SJCRH30 (cell line): ENCODE measurements at places on chromosomes 6 and 20.

- no peaks in the 10 kb centered on the region for H3K36me3 ChIP-seq
- no peak overlapping the region for H3K27ac ChIP-seq
- no peak overlapping the region for H3K4me3 ChIP-seq
- peaks cover 26% of the 10 kb centered on the region for H3K4me1 ChIP-seq
- no peak for DNase-seq
Measured at GRCh38 chr20:57713505-57713903, 3.7 kb upstream of the PMEPA1 start.

DNA sequence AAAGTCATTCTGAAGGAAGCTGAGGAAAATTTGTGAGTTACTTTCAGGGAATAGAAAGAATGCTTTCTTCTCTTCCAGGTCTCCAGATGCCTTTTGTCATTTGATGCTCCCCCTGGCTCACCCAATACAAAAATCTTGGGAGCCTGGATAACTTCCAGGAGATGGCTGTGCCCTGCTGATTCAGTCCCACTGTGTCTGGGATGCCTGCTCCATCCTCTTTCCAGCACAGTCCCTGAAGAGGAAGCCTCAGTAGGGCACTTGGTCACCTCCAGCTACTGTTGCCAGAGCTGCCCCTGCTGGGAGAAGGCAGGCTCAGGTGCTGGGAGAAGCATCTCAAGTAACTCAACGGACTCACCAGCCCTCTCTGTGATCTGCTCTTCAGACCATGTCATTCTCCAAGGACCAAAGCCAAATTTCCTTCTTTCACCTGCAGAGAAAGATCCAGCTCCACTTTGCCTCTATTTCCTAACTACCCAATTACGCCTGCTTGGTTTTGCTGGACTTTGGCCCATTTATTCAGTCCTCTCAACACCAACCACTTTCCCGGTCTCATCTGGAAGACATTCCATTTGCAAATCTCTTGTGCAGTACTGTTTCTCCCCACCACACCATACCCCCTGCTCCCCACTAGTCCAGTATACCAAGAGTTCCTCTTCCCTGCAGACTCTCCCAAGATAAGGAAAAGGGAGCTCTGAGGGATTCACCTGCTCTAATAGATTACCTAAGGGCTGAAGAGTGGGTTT is 53.3 kb downstream of the SLC23A2 start:
- H3K4me1 ChIP-seq, result no peaks in the 10 kb centered on the region
- no peaks in the 10 kb centered on the region for H3K27me3 ChIP-seq
- H3K36me3 ChIP-seq, result 0 out of 2 replicates have a peak, but pooled peaks cover 6% of the 10 kb centered on the region
- DNase-seq, result no peak
- H3K27ac ChIP-seq, result no peak overlapping the region

- H3K27ac ChIP-seq, result no peak overlapping the region
- no peaks in the 10 kb centered on the region for H3K27me3 ChIP-seq
- no peaks in the 10 kb centered on the region for H3K36me3 ChIP-seq
- peaks cover 25% of the 10 kb centered on the region for H3K4me1 ChIP-seq
Measured at GRCh38 chr20:57837208-57838035, 127.6 kb upstream of the PMEPA1 start.

DNA sequence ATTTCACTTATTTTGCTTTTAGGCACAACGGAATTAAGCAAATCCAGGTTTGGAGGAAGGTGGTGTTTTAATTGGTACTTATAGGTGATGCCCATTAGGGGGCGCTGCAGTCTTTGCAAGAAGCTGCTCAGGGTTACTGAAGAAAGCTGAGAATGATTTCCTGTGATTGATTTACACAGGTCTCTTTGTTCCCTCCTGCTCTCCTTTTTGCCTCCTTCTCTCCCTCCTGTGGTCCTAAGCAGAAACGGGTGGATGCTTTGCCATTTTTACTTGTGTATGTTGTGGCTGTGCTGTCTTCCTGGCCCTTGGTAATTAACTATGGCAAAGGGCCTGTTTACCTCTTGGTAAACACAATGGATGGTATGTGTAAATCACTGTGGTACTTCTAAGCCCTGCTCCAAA is 97.8 kb downstream of the ANKS1A start:
- H3K36me3 ChIP-seq, result peaks cover 3% of the 10 kb centered on the region; the same call in 1 of the 2 replicates
- peaks cover 19% of the 10 kb centered on the region for H3K4me1 ChIP-seq

- H3K27ac ChIP-seq, result no peak overlapping the region
- no peak for DNase-seq
- no peaks in the 10 kb centered on the region for H3K4me1 ChIP-seq
- no peak overlapping the region for H3K4me3 ChIP-seq
Measured at GRCh38 chr20:61420056-61420455, 168.0 kb downstream of the CDH4 start.

GRCh38 chr6:137309078-137309762 is 90.0 kb upstream of the IFNGR1 start:
- peak overlapping the region; percentile 37; the same call in 1 of the 2 replicates for H3K27ac ChIP-seq
- no peaks in the 10 kb centered on the region for H3K36me3 ChIP-seq
- no peaks in the 10 kb centered on the region for H3K27me3 ChIP-seq
- DNase-seq, result peak; percentile 82

DNA sequence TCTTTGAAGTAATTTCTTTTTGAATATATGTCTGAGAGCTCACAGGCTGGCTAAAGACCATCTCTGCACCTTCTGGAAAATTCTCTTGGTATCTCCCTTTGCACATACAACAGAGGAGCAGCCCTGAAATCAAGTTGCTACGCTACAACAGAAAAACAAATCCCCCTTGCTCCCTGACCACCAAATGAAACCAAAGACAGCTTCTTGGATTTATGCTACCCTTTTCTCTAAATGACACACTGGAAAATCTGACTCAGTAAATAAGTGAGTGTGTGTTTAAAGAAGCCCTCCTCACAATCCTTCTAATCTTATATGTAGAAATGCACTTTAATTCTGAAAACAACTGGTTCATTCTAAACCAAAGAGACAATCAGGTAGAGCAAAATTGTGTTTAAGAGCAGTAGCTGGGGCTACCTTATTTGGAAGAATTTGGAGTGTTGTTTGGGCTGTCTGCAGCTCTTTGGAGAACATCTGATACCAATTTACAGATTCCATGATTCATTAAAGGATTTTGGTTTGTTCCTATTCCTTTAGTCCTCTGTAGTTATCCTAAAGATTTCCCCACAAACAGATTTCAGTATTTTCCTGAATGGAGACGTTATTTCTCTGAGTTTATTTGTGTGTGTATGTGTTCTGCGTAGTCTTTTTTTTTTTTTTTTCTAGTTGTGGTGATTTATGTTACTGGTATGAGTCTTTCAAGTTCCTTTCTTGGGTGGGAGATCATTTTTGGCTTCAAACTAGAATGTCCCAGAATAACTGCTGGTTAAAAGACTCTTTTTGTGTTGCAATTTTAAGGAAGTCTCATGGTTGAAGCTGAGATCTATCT is 36.4 kb upstream of the UTRN start:
- no peak overlapping the region for H3K27ac ChIP-seq
- H3K36me3 ChIP-seq, result no peaks in the 10 kb centered on the region
- H3K4me1 ChIP-seq, result no peaks in the 10 kb centered on the region
- H3K27me3 ChIP-seq, result no peaks in the 10 kb centered on the region

GRCh38 chr6:168959696-168960095 is 293.9 kb downstream of the THBS2 start:
- H3K4me1 ChIP-seq, result peaks cover 38% of the 10 kb centered on the region
- peak; percentile 29 for DNase-seq
- H3K27me3 ChIP-seq, result no peaks in the 10 kb centered on the region
- H3K27ac ChIP-seq, result no peak overlapping the region
- H3K36me3 ChIP-seq, result no peaks in the 10 kb centered on the region

- no peak overlapping the region for H3K27ac ChIP-seq
- H3K4me3 ChIP-seq, result no peak overlapping the region
- H3K27me3 ChIP-seq, result no peaks in the 10 kb centered on the region
- H3K4me1 ChIP-seq, result no peaks in the 10 kb centered on the region
- no peak for DNase-seq
- H3K36me3 ChIP-seq, result no peaks in the 10 kb centered on the region
Measured at GRCh38 chr6:73690056-73690455, 5.9 kb upstream of the CD109 start.

- peak overlapping the region; percentile 93 for H3K4me3 ChIP-seq
- peak; percentile 74 for DNase-seq
- peak overlapping the region; percentile 99 for H3K27ac ChIP-seq
- peaks cover 61% of the 10 kb centered on the region for H3K36me3 ChIP-seq
- H3K4me1 ChIP-seq, result peaks cover 19% of the 10 kb centered on the region
Measured at GRCh38 chr20:17969278-17969883, 563 bp downstream of the MGME1 start.

- H3K36me3 ChIP-seq, result peaks cover 48% of the 10 kb centered on the region
- H3K27me3 ChIP-seq, result no peaks in the 10 kb centered on the region
- H3K4me3 ChIP-seq, result no peak overlapping the region
- no peaks in the 10 kb centered on the region for H3K4me1 ChIP-seq
- no peak overlapping the region for H3K27ac ChIP-seq
- no peak for DNase-seq
Measured at GRCh38 chr20:37011147-37011546, 59.6 kb upstream of the SAMHD1 start.

DNA sequence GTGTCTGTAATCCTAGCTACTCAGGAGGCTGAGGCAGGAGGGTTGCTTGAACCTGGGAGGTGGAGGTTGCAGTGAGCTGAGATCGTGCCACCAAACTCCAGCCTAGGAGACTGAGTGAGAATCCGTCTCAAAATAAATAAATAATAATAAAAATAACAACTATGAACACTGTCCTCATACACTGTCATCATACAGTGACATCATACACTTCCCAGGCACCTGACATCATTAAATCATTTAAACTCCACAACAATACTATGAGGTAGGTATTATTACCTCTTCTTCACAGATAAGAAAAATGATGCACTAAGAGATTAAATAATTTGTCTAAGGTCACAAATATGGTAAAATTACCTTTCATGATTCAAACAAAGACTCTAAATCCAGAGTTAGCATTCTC is 200.9 kb upstream of the RUNX2 start:
- no peaks in the 10 kb centered on the region for H3K27me3 ChIP-seq
- no peak overlapping the region for H3K27ac ChIP-seq
- DNase-seq, result no peak
- 0 out of 2 replicates have a peak, but pooled peaks cover 6% of the 10 kb centered on the region for H3K4me1 ChIP-seq
- no peaks in the 10 kb centered on the region for H3K36me3 ChIP-seq

- no peak for DNase-seq
- H3K4me1 ChIP-seq, result no peaks in the 10 kb centered on the region
- no peak overlapping the region for H3K4me3 ChIP-seq
- H3K27me3 ChIP-seq, result no peaks in the 10 kb centered on the region
- no peaks in the 10 kb centered on the region for H3K36me3 ChIP-seq
Measured at GRCh38 chr6:92589996-92590395, 829.4 kb downstream of the EPHA7 start.

- H3K4me1 ChIP-seq, result peaks cover 68% of the 10 kb centered on the region
- H3K27ac ChIP-seq, result peak overlapping the region; percentile 86; the same call in 1 of the 2 replicates
- no peak overlapping the region for H3K4me3 ChIP-seq
- DNase-seq, result no peak
- H3K36me3 ChIP-seq, result no peaks in the 10 kb centered on the region; the same call in 1 of the 2 replicates
Measured at GRCh38 chr6:44651604-44652003, 264.1 kb downstream of the CDC5L start.

DNA sequence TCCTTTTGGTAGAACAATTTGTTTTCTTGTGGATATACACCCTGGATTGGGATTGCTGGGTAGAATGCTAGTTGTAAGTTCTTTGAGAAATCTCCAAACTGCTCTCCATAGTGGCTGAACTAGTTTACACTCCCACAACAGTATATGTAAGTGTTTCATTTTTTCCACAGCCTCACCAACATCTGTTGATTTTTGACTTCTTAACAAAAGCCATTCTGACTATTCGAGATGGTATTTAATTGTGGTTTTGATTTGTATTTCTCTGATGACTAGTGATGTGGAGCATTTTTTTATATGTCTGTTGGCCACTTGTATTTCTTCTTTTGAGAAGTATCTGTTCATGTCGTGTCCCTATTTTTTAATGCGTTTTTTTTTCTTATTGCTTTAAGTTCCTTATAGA is 444.1 kb downstream of the CBLN4 start:
- no peak overlapping the region for H3K27ac ChIP-seq
- no peak overlapping the region for H3K4me3 ChIP-seq
- 0 out of 2 replicates have a peak, but pooled peaks cover 4% of the 10 kb centered on the region for H3K27me3 ChIP-seq
- H3K36me3 ChIP-seq, result no peaks in the 10 kb centered on the region

- no peak overlapping the region for H3K27ac ChIP-seq
- H3K27me3 ChIP-seq, result no peaks in the 10 kb centered on the region
- H3K36me3 ChIP-seq, result peaks cover 52% of the 10 kb centered on the region
- no peak overlapping the region for H3K4me3 ChIP-seq
- DNase-seq, result no peak
Measured at GRCh38 chr20:33372993-33373441, 28.3 kb downstream of the CDK5RAP1 start.

- H3K4me3 ChIP-seq, result peak overlapping the region; percentile 58
- H3K27me3 ChIP-seq, result peaks cover 25% of the 10 kb centered on the region
- H3K36me3 ChIP-seq, result no peaks in the 10 kb centered on the region
Measured at GRCh38 chr20:19212821-19213502, 520 bp downstream of the SLC24A3 start.

DNA sequence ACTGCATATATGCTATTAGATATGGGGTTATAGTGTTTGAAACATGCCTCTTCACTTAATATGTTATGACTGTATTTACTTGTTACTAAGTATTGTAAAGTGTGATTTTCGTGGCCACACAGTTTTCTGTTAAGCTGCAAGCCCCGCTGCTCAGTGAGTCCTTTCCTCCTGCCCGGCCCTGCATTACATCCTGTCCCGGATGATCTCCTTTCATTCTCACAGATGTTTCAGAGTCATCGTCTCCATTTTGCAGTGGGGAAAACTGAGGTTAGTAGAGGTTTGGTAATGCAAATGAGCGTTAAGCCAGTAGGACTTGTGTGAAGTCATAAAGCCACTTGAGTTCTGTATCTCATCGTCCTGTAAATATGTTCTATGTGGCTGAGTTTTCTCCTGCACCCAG is 155.5 kb downstream of the CFAP61 start:
- H3K27me3 ChIP-seq, result no peaks in the 10 kb centered on the region; the same call in 1 of the 2 replicates
- no peaks in the 10 kb centered on the region for H3K36me3 ChIP-seq
- H3K4me3 ChIP-seq, result no peak overlapping the region
- DNase-seq, result no peak
- H3K4me1 ChIP-seq, result no peaks in the 10 kb centered on the region

DNA sequence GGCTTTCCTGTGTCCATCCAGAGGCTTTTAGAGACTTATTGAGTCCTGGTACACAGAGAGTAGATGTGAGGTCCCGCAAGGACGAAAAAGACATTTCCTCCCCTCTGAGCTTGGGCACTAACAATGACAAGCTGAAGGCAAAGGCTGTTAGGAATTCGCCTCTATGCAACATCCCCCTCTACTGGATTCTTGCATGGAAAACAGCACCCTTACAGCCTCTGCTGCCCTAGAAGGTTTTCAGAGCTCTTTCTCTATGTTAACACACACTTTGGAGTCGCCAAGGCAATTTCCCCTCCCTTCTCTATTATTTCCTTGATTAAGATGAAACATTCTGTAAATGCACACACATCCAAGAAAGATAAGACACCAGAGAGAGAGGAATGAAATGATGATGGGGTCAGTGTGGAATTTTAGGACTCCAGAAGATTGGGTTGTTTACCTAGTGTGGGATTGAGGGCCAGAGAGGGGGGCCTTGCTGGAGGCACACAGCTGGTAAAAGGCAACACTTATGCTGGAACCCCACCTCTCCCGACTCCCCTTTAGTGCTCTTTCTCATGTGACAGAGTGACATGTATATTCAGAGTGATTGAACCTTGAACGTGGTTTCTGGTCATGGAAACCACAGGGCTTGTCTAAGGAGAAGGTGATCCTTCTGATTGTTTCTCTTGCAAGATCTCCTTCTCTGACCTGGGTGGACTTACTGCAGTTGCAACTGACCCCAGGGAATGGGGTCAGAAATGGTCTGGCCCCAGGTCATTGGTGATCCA is 300.7 kb downstream of the CLIC5 start:
- H3K27ac ChIP-seq, result peak overlapping the region; percentile 56
- no peaks in the 10 kb centered on the region for H3K36me3 ChIP-seq
- H3K4me1 ChIP-seq, result peaks cover 53% of the 10 kb centered on the region
- no peak overlapping the region for H3K4me3 ChIP-seq
- H3K27me3 ChIP-seq, result no peaks in the 10 kb centered on the region

GRCh38 chr6:112560651-112561050 is 213.5 kb downstream of the RFPL4B start:
- H3K4me1 ChIP-seq, result peaks cover 30% of the 10 kb centered on the region
- no peaks in the 10 kb centered on the region for H3K36me3 ChIP-seq
- no peak overlapping the region for H3K4me3 ChIP-seq
- H3K27me3 ChIP-seq, result no peaks in the 10 kb centered on the region
- H3K27ac ChIP-seq, result no peak overlapping the region
- DNase-seq, result peak; percentile 22
